SJSA1 (cell line): ENCODE measurements at places on chromosomes 1 and 21. TPM values are rescaled to one million over a fixed set of nuclear protein-coding genes. Genes with fewer than 3 reads are reported as not detected.

PAPPA2 gene
- 1.2 TPM in 2 replicates for total RNA-seq

OR10X1 gene
- total RNA-seq, result not detected in 2 replicates

ASPM gene
- total RNA-seq, result 62.2 and 77.2 TPM in 2 replicates

C8A gene
- total RNA-seq, result not detected in 2 replicates

LORICRIN gene
- total RNA-seq, result not detected in 2 replicates

ATP1A4 gene
- not detected in 2 replicates for total RNA-seq

SUSD4 gene
- 0.03 and 0.74 TPM in 2 replicates for total RNA-seq

HNRNPCL4 gene
- total RNA-seq, result not detected in 2 replicates

LCA5L gene
- 1.0 TPM in 1 of 2 replicates, not detected in the other for total RNA-seq

DNA sequence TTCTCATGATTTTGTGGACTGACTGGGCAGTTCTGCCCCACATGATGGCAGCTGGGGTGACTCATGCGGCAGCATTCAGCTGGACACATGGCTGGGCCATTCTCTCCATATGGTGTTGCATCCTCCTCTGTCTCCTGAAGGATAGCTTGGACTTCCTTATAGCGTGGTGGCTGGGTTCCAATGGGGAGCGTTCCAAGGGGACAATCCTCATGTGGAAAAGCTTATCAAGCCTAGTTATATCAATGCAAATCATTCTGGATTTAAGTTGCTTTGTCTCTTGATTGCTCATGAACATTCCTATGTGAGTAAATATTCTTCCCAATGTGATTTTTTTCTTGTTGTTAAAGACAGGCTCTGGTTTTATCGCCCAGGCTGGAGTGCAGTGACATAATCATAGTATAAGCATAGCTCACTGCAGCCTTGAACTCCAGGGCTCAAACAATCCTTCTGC, 13.2 kb upstream of the SLC2A1 start:
- peak; percentile 73 for DNase-seq

DNA sequence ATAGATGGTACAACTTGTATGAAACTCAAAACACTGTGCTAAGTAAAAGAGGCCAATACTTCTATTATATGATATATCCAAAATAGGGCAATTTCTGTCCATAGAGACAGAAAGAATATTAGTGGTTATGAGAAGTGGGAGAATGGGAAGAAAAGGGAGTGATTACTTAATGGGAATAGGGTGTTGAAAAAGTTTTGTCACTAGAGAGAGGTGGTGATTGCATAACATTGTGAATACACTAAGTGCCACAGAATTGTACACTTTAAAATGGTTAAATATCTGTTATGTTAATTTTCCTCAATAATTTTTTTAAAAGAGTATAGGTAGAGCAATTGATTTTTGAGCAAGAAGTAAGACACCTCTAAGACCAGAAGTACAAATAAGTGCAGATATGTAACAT, 29.7 kb downstream of the GNAT2 start:
- DNase-seq, result no peak

DNA sequence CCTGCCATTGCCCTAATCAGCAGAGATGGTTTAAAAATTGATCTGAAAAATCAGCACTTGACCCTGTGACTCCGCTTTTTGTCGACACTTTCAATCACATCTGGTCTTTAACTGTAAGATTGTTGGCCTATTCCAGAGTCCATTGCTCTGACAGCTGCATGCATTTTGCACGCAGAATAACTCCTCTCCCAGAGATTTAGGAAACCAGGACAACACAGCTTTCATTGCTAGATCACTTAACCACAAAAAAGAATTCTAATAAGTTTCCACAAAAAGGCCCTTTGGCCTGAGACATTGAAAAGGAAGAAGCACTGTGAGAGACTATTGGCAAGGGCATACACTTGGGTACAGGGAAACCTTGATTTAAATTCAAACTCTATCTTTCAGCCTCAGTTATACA, 373.1 kb downstream of the TGFB2 start:
- no peak for DNase-seq

DNA sequence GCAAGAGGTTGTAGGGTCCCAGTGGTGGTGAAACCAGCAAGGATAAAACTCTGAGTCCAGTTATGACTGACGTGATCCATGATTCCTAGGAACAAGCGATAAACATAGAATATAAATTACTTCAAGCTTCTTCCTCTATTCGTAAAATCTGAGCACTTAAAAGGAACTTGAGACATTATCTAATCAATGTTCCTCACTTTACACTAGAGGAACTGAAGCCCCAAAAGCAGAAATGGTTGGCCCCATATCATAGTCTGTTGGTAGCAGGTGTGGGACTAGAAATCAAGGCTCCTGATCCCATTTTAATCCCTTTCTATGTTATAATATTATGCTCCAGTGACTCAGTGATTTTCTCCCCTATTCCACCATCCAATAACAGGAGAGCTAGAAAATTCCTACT, 21.9 kb upstream of the MNDA start:
- DNase-seq, result no peak

- DNase-seq, result no peak
Measured at GRCh38 chr1:217569021-217569420, 61.9 kb downstream of the GPATCH2 start.

GRCh38 chr1:180912801-180913565, at the start of gene KIAA1614:
KIAA1614 (plus strand) TSS chr1:180912897; CDS start chr1:180913244, 347 bp downstream.
- peak; percentile 75 for DNase-seq

DNA sequence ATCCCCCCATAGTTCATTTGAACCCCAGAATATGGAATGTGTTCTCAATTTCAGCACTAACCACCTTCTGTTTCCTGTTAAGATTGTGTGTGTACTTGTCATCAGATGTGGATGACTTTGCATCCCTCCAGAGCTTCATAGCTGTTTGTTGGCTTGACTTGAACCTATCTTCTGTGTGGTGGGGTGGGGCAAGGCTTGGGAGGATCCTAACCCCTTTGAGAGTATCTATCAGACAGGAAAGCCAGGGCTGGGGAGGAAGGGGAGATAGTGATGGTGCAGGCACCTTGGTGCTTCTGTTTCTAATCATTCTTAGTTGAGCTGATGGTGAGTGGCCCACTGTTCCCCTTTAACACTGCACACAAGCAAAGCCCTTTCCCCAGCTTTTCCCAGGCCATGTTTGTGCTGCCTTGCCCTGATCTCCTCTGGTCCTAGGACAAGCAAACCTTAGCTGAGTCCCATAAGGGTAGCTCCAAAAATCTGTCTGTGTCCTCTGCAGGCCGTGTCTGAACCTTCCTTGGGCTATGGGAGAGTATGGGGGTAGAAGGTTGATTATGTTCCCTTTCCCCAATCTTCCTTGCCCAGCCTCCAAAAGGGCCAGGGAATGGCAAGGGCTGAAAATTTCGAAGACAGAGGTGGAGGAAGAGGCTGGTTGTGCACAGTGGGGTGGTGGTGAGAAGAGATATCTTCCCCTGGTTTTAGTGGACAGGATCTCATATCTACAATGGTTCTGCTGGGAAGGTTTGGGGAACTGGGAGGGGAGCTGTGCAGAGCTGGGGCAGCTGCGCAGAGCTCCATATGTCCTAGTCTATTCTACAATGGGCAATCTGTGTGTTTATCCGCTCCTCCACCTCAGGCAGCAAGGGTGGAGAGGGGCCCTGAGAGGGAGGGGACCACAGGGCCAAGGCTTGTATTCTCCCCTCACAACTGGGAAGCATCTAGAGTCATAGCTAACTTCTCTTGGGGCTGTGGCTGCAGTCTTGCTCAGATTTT, 1.4 kb downstream of the NHLH1 start:
- DNase-seq, result no peak

- no peak for DNase-seq
Measured at GRCh38 chr1:156803086-156803851, 13.4 kb downstream of the SH2D2A start.

DNA sequence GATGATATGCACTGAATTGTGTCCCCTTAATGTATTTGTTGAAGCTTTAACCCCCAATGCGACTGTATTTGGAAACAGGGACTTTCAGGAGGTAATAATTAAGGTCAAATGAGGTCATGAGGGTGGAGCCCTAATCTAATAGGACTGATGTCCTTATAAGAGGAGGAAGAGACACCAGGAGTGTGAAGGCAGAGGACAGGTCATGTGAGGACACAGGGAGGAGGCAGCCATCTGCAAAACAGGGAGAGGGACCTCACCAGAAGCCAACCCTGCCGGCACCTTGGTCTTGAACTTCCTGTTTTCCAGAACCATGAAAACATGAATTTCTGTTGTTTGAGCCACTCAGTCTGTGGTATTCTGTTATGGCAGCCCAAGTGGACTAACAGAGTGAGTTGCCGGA, 15.3 kb downstream of the SYF2 start:
- no peak for DNase-seq

DNA sequence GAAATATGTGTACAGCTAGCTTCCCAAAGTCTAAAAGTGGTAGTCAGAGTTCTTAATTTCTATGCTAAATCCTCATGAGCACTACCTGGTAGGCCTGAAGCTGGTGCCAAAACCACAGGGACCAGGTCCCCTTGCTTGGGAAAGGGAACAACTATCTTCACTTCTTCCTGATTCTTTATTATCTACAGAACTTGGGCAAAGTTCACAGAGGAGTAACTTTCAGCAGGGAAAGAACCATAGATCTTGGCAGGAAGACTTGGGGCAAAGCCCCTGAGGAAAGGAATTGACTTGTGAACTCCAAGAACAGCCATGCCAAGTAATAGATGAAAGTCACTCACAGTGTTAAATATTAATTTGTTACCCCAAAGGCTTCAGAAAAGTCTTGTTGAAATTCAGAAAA, 193.0 kb downstream of the ZC3H11B start:
- DNase-seq, result no peak

DNA sequence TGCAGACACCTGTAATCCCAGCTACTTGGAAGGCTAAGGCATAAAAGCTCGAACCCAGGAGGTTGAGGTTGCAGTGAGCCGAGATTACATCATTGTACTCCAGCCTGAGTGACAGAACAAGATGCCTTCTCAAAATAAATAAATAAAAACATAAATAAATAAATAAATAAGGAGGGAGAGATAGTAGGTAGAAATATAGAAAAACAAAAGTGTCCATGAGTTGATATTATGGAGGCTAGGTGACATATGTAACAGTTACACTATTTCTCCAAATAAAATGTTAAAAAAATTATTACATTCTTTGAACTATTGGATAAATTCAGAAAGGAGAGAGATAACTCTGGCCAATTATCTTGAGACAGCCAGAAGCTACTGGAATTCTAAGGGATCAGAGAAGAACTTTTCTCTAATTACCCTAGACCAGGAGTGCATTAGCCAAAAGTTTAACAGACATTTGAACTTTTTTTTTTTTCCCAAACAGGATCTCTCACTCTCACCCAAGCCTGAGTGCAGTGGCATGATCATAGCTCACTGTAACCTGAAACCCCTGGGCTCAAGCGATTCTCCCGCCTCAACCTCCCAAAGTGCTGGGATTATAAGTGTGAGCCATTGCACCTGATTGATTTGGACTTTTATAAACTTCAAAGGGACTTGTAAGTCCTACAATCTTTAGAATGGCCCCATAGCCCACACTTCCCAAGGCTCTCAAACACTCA, 17.6 kb downstream of the SYNJ1 start:
- no peak for DNase-seq

- peak; percentile 13 for DNase-seq
Measured at GRCh38 chr21:40120940-40121575, 253.8 kb downstream of the PCP4 start.

GRCh38 chr21:40385883-40386282, 461.1 kb downstream of the DSCAM start:
- DNase-seq, result no peak

DNA sequence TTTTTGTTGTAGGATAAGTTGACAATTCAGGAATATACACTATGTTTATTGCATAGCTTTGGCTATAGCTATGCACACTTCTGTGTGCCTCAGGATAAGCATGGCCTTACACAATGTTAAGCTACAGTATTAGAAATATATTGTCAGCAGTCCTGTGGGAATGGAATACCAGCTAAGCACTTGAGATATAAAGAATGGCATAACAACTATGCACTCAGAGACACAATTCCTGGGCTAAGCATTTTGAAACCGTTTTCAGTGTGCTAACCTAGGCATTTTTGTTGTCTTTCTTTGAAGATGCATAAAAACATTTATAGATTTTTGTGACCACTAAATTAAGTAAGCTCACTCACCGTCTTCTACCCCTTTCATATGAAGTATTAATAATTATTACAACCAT, 46.8 kb downstream of the TMPRSS15 start:
- no peak for DNase-seq

GRCh38 chr1:238985312-238985711, 401.1 kb upstream of the CHRM3 start:
- DNase-seq, result no peak

DNA sequence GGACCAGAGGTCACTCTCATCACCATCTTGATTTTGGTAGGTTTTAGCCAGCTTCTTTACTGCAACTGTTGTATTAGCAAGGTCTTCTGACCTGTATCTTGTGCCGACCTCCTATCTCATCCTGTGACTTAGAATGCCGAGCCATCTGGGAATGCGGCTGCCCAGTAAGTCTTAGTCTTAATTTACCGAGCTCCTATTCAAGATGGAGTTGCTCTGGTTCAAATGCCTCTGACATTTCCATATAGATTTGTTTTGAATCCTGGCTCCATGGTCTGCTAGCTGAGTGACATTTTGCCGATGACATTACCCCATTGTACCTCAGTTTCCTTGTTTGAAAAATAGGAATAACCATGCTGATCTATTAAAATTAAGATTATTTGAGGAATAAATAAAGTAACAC, 193.9 kb upstream of the HMCN1 start:
- no peak for DNase-seq

DNA sequence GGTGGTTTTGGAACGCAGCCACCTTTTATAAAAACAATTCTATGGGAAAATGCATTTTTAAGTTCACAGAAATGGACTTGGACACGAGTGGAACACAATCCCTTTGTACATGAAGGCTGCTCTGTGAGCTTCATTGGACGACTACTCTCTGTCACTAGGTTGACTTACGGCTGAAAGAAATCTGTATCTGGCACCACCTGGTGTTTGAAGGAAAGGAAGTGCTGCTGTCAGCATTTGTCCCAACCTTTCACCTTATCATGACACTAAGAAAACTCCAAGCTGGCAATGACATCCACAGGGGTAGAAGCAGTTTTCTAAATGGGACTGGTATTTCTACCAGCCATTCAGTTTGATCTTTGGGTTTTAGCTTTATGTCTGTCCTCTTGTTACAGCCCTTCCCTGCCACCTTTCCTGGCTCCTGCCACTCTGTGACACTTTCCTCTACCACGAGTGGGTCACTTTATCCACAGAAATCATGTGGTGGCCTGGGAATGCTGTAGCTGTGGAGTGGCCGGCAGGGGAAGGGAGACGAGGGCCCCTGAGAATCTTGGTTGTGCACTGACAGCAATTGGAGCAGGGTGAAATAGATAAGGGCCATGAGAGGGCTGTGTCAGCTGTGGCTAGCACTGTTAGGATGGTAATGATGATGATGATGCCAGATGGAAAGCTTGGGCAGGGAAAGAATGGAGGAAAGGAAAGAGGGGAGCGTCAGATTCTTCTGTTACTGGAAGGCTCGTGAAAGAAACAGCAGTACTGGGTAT, 85.2 kb downstream of the TBX19 start:
- no peak for DNase-seq
